ENCODE measurements at places on chromosomes 13 and 19. TPM values are rescaled to one million over a fixed set of nuclear protein-coding genes. Genes with fewer than 3 reads are reported as not detected.

DNA sequence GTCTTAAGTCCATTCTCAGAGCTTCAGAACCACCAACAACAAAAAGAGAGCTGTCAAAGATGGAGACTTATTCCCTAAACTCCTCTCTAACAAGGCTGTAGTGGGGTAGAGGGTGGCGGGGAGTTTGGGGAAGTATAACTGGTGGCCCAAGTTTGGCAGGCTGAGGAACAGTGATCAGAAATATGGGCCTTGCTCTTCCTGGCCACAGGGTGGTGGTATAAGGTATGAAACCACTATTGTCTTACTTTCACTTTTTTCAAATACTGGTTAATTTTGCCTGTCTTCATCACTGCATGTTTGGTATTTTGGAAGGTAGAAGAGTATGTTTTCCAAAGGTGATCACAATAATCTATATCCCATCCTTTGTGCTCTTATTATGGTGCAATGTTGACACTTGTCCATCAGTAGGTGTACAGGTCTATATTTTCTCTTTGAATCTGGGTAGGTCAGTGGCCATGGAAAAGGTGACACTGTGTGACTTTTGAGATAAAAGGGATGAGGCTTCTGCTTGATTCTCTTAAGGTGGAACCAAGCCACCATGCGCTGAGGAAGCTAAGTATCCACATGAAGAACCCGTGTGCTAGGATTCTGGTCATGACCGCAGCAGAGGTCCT is 23.2 kb upstream of the GPC5 start:
- H3K27me3 ChIP-seq: no peaks in the 10 kb centered on the region
- H3K36me3 ChIP-seq: no peaks in the 10 kb centered on the region
- H3K4me3 ChIP-seq: no peak overlapping the region
- DNase-seq: no peak
- no peak overlapping the region for H3K27ac ChIP-seq
- H3K4me1 ChIP-seq: no peaks in the 10 kb centered on the region

DNA sequence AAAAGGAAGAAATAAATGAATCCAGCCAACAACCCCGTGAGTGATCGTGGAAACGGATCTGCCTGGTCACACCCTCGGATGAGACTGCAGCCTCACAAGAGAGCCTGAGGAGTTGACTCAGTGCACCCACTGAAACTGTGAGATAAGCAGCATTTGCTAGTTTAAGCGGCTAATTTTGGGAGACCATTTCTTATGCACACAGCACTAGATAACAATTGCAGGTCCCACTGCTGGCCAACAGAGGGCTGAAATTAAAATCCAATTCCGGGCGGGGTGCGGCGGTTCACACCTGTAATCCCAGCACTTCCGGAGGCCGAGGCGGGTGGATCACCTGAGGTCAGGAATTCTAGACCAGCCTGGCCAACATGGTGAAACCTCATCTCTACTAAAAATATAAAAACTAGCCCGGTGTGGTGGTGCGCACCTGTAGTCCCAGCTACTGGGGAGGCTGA is 3.6 kb downstream of the UQCR11 start:
- H3K27ac ChIP-seq: no peak overlapping the region
- peaks cover 39% of the 10 kb centered on the region for H3K4me1 ChIP-seq
- DNase-seq: no peak
- peaks cover 32% of the 10 kb centered on the region for H3K36me3 ChIP-seq
- H3K27me3 ChIP-seq: no peaks in the 10 kb centered on the region

ARHGEF18 gene
- total RNA-seq: 11.3 TPM

- no peak overlapping the region for H3K27ac ChIP-seq
- DNase-seq: no peak
- no peaks in the 10 kb centered on the region for H3K27me3 ChIP-seq
- H3K36me3 ChIP-seq: no peaks in the 10 kb centered on the region
- no peak overlapping the region for H3K4me3 ChIP-seq
- no peaks in the 10 kb centered on the region for H3K4me1 ChIP-seq
Measured at GRCh38 chr19:51047031-51047335, 12.2 kb upstream of the KLK12 start.

RUBCNL gene
- not detected for total RNA-seq
